ENCODE measurements at places on chromosomes 7 and 10. TPM values are rescaled to one million over a fixed set of nuclear protein-coding genes. Genes with fewer than 3 reads are reported as not detected.
A peak's percentile ranks its signal among the peaks of the same experiment; 100 is the strongest.

DNA sequence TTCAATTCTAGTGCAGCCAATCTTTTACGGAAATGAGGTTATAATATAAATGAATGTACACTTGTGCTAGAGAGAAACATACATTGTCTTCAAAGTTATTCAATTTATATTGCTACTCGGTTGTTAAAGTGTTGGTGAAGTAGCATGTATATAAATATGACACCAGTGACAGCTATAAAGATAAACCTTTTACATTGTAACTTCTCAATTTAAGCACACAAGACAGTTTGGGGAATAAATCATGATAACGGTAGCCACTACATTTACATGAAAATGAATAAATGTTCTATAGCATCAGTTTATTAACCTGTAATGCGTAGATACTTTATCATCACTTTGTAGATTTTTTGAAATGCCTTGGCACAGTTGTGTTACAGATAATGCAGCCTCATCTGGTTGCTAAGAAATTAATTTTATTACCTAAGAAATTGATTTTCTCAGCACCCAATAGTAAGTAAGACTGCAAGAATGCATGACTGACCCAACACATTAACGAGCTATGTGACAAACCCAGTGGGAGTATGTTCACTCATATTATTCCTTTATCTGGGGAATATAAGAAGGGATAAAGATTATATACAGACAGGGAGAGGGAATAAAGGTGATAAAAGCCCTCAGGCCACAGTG is 283.9 kb upstream of the NPVF start:
- peaks cover 3% of the 10 kb centered on the region for H3K36me3 ChIP-seq
- H3K4me3 ChIP-seq = no peak overlapping the region
- peaks cover 4% of the 10 kb centered on the region for H3K27me3 ChIP-seq
- no peak overlapping the region for H3K27ac ChIP-seq

GRCh38 chr7:27459021-27459730 is 203.5 kb downstream of the HIBADH start:
- H3K27ac ChIP-seq = no peak overlapping the region
- peaks cover under 1% of the 10 kb centered on the region for H3K27me3 ChIP-seq
- no peak for DNase-seq
- H3K4me1 ChIP-seq = no peaks in the 10 kb centered on the region
- H3K4me3 ChIP-seq = no peak overlapping the region

- peak overlapping the region; percentile 22 for H3K27ac ChIP-seq
- no peak overlapping the region for H3K4me3 ChIP-seq
- H3K27me3 ChIP-seq = no peaks in the 10 kb centered on the region
- peaks cover 53% of the 10 kb centered on the region for H3K4me1 ChIP-seq
- peaks cover 44% of the 10 kb centered on the region for H3K36me3 ChIP-seq
Observed at GRCh38 chr10:27147701-27148100, 6.5 kb downstream of the YME1L1 start.

GRCh38 chr10:115969591-115969990 is 303.4 kb downstream of the GFRA1 start:
- DNase-seq = no peak
- no peak overlapping the region for H3K4me3 ChIP-seq
- H3K27me3 ChIP-seq = peaks cover 5% of the 10 kb centered on the region
- no peaks in the 10 kb centered on the region for H3K36me3 ChIP-seq
- H3K27ac ChIP-seq = no peak overlapping the region

DNA sequence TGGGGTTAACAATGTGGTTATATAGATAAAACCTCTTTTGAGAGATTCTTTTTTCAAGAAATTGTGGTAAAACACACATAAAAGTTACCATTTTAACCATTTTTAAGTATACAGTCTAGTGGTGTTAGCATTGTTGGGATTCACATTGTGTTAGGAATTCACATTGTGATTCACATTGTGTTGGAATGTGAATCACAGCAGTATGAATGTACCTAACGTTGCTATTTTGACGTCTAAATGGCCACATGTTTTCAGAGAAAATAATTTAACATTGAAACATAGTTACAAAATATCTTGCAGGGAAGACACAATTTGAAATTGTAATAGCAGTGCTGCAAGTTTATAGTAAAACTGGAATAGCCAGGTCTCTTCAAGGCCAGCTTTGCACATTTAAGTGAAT is 129.0 kb downstream of the BICC1 start:
- H3K27me3 ChIP-seq = no peaks in the 10 kb centered on the region
- no peaks in the 10 kb centered on the region for H3K4me1 ChIP-seq
- no peaks in the 10 kb centered on the region for H3K36me3 ChIP-seq
- H3K27ac ChIP-seq = no peak overlapping the region
- no peak for DNase-seq

DNA sequence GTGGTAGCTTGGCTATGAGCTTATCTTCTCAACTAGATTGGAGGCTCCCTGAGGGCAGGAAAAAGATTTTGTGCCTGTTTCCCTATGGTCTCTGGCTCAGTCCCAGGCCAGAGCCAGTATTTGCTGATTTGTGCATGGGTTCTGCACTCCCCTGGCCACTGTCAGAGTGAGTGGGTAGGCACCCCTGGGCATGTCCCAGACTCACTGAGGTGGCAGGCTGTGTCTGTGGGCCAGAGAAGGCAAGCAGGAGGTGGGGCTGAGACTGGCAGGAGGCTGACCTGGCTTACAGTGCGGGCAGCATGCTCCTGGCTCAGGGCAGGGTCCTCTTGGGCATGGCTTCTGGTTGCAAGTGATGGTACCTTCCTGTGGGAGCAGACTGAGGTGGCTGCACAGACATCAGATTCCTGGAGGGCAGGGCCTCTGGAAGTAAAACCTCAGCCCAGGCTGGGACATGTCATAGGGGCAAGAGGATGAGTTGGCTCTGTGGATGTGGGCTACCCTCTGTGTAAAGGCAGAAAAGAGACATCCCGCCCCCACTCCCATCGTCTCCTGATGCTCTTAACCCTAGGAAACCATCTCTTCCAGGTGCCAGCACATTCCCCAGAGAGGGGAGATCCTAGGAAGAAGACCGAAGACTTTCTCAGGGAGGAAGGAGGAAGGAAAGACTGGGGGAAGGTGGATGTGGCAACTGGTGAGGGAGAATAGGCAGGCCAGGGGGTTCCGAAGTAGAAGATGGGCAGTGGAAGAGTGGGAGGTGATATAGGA is 4.3 kb downstream of the KCP start:
- H3K27ac ChIP-seq = no peak overlapping the region
- no peaks in the 10 kb centered on the region for H3K4me1 ChIP-seq
- DNase-seq = no peak
- H3K27me3 ChIP-seq = peaks cover 40% of the 10 kb centered on the region
- H3K36me3 ChIP-seq = no peaks in the 10 kb centered on the region

DNA sequence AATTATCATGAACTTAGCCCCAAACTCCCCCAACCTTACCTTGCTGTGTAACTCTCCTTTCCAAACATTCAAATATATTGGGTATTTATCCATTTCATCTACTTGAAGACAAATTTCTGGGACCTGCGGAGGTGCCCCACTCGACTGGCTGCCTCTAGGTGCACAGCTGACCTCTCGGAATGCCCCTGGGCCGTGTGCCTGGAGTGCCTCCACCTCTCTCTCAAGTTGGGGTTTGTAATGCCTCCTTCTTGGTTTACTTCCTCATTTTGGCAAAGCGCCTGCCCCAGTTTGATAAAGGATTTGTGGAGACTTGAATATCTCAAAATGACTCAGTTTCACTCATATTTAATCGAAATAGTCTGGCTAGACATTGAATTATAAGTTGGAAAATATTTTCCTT is 16.6 kb downstream of the ZNF777 start:
- peaks cover 16% of the 10 kb centered on the region for H3K4me1 ChIP-seq
- H3K27me3 ChIP-seq = no peaks in the 10 kb centered on the region
- H3K4me3 ChIP-seq = no peak overlapping the region
- H3K27ac ChIP-seq = no peak overlapping the region

GRCh38 chr10:91115618-91116390 is 104.7 kb upstream of the PCGF5 start:
- peaks cover 12% of the 10 kb centered on the region for H3K27me3 ChIP-seq
- H3K27ac ChIP-seq = no peak overlapping the region
- H3K4me1 ChIP-seq = no peaks in the 10 kb centered on the region

DNA sequence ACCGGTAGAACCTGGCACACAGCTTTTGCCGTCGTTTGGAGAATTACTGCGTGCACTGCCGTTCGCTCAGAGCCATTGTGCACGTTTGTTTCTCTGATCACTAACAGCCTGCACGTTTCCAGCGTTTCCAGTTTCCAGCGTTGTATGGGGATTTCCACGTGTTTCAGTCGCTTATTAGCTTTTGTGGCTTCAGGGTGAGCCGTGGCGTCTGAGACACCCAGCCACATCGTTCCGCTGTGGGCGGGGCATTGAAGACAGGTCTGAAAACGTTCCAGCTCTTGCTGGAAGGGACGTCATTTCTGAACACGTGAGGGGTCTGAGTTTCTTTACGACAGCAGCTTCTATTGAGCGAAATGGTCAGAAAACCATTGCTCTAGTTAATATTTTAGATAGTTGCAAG is 164.8 kb downstream of the DNAJB6 start:
- peaks cover 33% of the 10 kb centered on the region for H3K4me1 ChIP-seq
- peaks cover 9% of the 10 kb centered on the region for H3K27me3 ChIP-seq
- peaks cover under 1% of the 10 kb centered on the region for H3K36me3 ChIP-seq
- H3K27ac ChIP-seq = peak overlapping the region; percentile 5
- H3K4me3 ChIP-seq = no peak overlapping the region

DNA sequence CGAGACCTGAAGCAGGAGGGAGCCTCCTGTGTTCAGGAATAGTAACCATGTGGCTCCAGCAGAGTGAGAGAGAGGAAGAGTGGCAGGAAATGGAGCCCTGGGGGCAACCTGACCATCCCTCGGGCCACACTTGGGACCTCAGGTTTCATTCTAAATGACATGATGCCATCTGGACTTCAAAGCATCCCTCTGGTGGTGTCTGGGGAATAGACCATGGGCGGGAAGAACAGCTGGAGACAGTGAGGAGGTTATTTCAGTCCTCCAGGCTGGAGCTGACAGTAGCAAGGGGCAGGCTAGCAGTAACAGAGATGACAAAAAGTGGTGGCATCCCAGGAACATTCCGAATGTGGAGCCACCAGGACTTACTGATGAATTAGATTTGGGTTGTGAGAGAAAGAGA is 44.8 kb downstream of the AKR1B1 start:
- no peak for DNase-seq
- no peak overlapping the region for H3K27ac ChIP-seq
- H3K36me3 ChIP-seq = no peaks in the 10 kb centered on the region
- H3K4me1 ChIP-seq = no peaks in the 10 kb centered on the region
- no peak overlapping the region for H3K4me3 ChIP-seq

GRCh38 chr7:105269397-105269796 is 119.3 kb downstream of the SRPK2 start:
- H3K36me3 ChIP-seq = peaks cover 3% of the 10 kb centered on the region
- H3K27me3 ChIP-seq = no peaks in the 10 kb centered on the region
- DNase-seq = no peak
- H3K4me3 ChIP-seq = peak overlapping the region; percentile 72

DNA sequence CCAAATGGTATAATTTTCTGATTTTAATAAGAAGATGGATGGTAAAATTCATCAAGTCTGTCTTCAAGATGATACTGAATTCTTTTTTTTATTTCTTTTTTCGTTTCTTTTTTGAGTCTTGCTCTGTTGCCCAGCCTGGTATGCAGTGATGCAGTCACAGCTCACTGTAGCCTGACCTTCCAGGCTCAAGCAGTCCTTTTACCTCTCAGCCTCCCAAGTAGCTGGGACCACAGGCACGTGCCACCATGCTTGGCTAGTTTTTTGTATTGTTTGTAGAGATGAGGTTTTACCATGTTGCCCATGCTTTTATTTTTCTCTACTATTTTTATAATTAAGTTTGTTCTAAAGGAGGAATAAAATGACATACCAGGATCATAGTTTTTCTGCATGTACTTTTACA is 52.1 kb upstream of the HELLS start:
- no peak overlapping the region for H3K27ac ChIP-seq
- no peaks in the 10 kb centered on the region for H3K36me3 ChIP-seq
- no peaks in the 10 kb centered on the region for H3K4me1 ChIP-seq
- no peak overlapping the region for H3K4me3 ChIP-seq
- H3K27me3 ChIP-seq = no peaks in the 10 kb centered on the region
- DNase-seq = no peak

DNA sequence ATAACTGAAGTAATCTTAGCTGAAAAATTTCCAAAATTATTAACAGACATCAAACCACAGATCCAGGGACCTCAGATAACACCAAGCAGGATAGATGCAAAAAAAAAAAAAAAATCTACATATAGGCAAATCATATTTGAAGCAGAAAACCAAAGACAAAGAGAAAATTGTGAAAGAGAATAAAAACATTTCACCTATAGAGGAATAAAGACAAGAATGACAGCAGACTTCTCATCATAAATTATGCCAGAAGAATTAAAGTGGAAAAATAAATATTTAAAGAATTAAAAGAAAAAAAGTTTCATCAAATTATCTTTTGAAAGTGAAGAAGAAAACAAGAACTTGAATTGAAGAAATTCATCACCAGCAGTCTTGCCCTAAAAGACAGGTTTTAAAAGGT is 467.5 kb downstream of the GPAM start:
- no peak overlapping the region for H3K4me3 ChIP-seq
- no peaks in the 10 kb centered on the region for H3K4me1 ChIP-seq
- H3K27ac ChIP-seq = no peak overlapping the region
- no peaks in the 10 kb centered on the region for H3K36me3 ChIP-seq
- no peaks in the 10 kb centered on the region for H3K27me3 ChIP-seq
- DNase-seq = no peak

DNA sequence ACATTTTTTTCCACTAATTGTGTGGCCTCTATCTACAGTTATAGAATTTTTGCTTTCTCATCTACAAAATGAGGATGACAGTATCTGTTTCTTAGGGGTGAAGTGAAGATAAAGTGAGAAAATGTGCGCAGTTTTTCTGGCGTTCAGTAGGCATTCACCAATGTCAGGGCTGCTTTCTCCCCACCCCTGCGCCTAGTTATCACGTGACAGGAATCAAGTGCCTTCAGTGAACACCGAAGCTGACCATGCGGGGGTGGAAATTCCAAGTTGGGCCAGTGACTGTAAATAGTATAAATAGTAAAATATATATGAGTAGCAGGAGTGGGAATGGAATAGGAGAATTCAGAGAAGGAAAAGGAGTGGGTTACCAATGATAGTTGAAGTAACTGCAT is 77.4 kb downstream of the TAF3 start:
- H3K27me3 ChIP-seq = peaks cover 3% of the 10 kb centered on the region
- no peak for DNase-seq
- peaks cover 19% of the 10 kb centered on the region for H3K36me3 ChIP-seq
- H3K27ac ChIP-seq = no peak overlapping the region
- H3K4me3 ChIP-seq = no peak overlapping the region
- H3K4me1 ChIP-seq = peaks cover 6% of the 10 kb centered on the region

SCART1 gene
- total RNA-seq = 1.5 TPM

NPY4R2 gene
- total RNA-seq = not detected

EGR2 gene
- 268 TPM for total RNA-seq

SFMBT2 gene
- total RNA-seq = 38.3 TPM

LRRD1 gene
- not detected for total RNA-seq

DNAH11 gene
- total RNA-seq = 1.7 TPM

KCNH2 gene
- 0.49 TPM for total RNA-seq

PPP1R17 gene
- not detected for total RNA-seq

COL1A2 gene
- 10.2 TPM for total RNA-seq

VIPR2 gene
- 0.70 TPM for total RNA-seq

PTF1A gene
- total RNA-seq = not detected
